ENCODE measurements at places on chromosomes 4 and X.

DNA sequence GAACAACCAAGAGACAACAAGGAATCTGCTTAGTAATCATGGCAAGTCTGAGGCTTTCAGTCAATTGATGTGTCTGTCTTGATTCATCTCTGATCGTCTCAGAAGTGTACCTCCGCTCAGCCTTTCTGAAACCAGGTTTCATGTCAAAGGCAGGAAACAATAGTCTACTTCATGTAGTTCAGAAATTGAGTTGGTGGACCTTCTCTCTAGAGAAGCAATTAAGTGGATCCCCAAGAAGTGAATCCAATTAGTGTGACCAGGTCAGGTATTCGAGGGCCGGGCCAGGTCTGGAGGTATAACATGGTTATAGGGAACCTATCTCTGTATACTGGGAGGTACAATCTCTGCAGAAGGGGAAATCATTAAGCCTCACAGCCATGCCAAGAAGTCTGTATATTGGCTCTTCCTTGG, 32.0 kb downstream of the DAPP1 start:
- no peak for DNase-seq

DNA sequence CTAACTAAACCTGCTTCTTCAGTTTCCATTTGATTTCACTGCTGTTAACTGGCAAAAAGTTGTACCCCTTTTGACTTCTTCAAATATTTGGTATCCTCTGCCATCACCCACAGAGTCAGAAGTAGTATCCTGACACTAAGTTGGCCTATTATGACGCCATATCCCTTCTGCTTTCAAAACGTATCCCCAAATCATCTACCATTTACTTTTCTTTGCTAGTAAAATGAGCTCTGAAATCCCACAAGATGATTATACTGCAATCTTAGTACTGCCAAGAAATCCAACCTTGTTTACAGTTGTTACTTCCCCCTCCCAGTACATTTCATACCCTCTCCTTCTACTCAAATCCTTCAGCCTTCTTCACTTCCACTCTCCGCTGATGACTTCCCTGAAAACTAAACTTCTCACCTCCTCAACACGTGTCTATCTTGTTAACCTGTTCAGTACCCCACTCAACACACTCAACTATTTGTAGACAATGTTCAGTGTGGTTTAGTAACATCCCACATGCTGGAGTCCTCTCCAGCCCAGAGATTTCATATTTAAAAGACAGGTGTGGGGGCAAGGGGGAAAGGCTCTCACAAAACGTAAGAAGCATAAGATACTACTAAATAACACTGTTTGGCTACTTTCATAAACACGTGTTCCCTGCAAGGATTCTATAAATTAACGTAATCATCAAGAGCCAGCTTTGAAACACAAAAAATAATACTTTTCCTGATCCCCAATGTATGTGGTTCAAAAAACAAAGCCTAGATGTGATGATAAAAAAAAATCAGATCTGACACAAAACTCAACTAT, 1.3 kb downstream of the NAF1 start:
- no peak for DNase-seq

- no peak for DNase-seq
These were observed 160.9 kb downstream of the AFAP1 start for GRCh38 chr4:7778510-7779431.

DNA sequence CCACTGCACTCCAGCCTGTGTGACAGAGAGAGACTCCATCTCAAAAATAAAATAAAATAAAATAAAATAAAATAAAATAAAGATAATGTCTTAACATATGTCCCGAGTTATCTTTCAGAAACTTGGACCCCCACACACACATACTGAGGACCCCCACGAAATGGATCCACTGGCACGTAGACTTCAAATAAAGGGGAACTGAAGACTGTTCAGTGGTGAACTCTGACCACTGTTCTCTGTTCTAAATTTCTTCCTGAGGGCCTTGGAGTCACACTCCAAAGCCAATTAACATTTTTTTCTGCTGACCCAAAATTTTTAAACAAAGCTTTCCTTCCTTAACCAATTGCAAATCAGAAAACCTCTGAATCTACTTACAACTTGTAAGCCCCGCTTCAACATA, 43.5 kb upstream of the PRDX4 start:
- DNase-seq: no peak

Data from gastrocnemius medialis (tissue), 4 donors.